ENCODE measurements at places on chromosomes 4 and X.

DNA sequence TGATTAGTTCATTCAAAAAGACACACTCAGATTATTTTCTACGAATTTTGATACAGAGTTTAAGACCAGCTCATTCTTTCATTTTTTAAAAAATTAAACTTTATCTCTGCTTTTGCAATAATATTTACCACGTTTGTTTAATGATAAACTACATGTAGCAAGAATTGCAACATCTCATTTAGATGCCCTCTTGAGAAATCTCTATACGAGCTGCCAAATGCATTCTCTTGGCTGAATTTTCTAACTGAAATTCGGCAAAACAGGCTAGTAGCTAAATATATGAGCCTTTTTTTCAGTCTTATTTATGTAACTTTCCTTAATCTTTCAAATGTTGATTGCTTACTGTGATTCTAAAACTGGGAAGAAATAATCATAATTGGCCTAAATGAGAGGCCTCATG lies 2.1 kb upstream of the GC start:
- DNase-seq: no peak

DNA sequence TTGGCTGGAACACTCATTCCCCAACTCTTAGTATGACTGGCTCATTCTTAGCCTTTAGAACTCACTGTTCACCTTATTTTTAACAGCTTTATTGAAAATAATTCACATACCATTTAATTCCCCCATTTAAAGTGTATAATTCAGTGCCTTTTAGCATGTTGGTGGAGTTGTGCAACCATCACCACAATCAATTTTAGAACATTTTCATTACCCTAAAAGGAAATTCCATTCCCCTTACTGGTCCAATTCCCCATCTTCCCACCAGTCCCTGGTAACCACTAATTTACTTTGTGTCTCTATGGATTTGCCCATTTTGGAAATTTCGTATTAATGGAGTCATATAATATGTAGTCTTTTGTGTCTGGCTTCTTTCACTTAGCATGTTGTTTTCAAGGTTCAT lies 19.7 kb downstream of the NHSL2 start:
- DNase-seq: no peak

DNA sequence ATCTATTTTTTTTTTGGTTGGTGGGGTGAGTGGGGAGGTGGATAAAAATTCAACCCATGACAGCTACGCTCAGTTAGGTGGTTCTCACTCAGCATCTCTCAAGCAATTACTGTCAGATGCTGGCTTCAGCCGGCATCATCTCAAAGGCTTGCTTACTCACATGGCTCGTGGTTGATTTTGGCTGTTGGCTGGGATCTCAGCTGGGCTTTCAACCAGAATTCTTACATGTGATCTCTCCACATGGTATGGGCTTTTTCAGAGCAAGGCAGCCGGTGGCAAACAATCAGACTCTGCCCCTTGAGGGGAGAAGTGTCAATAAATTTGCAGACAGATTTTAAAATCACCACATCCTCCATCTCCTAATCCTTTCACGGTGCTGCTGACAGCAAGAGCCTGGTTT lies 47.2 kb downstream of the SLC34A2 start:
- DNase-seq: peak; percentile 14

DNA sequence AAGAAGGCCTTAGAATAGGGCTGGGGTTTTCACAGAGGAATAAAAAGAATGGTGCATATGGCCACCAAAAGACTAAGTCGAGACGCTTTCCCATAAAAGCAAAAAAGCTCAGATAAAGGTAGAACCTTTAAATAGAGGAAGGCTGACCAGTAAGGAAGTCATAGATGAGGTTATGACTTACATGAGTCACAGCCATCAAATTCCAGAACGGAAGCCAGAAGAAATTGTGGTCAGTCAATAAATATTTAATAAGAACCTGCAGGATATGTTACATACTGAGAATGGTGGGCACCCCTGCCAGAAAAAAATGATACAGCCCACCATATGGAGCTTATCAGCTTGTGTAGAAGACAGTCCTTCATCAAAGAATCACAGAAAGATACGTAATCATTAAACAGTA lies 120.1 kb downstream of the MANBA start:
- DNase-seq: no peak

GRCh38 chrX:40144576-40144975 lies 46.8 kb upstream of the BCOR start:
- DNase-seq: no peak

GRCh38 chr4:62003695-62004094 lies 803.6 kb downstream of the ADGRL3 start:
- DNase-seq: no peak

DNA sequence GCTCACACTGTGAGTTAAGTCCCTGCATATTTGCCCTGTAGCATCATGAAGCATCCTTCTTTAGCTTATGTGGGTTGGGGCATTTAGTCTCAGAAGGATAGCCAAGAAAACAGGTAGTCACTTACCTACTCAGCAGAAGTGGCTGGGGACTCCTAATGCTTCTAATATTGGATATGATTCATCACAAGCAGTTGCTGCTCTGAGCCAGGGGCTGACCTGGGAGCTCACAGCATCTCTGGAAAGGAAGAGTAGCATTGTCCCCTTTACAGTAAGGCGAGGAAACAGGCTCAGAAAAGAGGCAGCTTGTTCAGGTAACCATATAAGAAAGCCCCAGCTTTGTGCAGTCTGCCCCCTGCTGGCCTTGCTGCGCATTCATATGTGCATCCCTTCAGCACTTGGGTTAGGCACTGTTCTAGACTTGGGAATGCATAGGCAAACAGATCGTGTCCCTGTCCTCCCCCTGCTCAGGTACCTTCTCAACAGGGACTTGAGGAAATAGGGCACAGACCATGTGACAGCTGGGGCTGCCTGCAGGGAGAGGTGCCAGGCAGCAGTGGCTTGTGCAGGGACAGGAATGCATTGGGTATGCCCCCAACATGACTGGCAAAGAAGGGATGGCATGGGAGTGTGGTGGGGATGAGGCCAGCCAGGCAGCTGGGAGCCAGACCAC lies 35.7 kb upstream of the TBC1D14 start:
- peak; percentile 79 for DNase-seq

DNA sequence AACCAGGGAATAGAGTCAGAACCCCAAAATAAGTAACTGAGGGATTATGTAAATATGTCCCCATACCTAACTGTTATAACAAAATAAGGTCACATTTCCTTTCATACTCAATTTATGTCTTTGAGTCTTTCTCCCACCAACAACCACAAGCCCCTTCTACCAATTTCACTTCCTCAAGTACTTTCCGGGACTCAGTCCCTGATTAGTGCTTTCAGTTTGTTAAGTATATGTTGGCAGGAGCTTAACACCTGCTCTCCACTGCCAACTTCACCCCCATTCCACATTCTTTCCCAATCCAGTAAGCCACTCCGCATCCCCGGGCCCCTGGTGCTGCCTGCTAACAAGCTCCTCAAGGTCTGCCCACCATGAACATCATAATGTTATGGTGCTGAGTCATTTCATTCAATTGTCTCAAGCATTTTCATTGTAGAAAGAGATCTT lies 71.3 kb upstream of the SPRY1 start:
- no peak for DNase-seq

DNA sequence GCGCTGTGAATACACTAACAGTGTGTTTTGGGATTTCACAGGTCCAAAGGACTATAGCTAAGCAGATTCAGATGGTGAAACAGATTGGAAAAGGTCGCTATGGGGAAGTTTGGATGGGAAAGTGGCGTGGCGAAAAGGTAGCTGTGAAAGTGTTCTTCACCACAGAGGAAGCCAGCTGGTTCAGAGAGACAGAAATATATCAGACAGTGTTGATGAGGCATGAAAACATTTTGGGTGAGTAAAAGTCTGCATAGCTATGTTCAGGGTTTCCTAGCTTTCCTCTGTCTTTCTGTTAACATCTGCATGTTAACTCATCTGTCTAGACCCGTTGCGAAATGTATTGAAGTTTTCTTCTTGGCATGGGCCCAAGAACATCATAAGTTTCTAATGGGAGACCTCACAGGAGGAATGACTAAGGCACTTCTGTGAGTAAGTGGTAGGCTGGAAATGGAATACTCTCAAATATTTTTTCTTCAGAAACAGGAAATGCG lies 372.1 kb downstream of the BMPR1B start:
- no peak for DNase-seq

DNA sequence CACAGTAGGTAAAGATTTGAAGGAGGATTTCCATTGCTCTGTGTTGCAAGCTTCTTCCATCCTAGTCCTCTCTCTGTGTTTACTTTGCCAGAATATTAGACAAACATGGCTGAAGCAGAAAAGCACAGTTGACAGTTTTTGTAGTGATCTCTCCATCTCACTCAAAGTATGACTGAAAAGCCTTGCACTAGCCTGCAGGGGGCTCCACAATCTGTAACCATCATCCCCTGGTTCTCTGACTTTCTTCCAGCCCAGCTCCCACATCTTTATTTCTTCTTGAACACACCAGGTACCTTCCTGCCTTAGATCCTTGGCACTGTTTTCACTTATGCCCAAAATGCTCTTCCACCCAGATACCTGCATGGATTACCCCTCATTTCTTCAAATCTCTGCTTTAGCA lies 34.1 kb upstream of the HHIP start:
- peak; percentile 41 for DNase-seq

DNA sequence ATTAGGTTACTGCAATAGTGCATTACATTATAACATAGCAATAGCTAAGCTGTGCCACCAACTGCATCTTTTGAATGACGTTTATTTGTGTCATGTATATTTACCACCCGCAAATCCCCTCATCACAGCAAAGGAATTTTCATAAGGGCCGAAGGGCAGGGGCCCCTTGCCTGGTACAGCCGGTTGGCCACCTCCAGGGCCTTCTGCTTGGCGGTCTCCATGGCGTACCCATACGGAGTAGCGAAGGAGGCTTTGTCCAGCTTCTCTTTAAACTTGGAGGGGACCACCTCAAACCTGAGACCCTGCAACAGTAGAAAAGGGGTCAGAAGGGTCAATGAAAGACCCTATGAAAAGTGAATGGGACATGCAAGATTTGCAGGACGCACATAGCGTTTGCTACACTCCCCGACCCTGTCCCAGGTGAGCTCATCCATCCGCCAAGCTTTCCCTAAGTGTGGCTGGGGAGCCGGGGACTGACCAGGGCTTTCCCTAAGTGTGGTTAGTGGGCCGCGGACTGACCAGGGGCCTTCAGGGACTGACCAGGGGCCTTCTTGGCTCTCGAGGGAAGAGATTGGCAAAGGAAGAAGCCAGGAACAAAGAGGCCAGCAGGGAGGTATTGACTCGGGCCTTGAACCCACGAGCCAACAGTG lies 10.6 kb downstream of the ASMTL start:
- no peak for DNase-seq

GRCh38 chr4:98446499-98447375 lies 185.6 kb downstream of the RAP1GDS1 start:
- no peak for DNase-seq

DNA sequence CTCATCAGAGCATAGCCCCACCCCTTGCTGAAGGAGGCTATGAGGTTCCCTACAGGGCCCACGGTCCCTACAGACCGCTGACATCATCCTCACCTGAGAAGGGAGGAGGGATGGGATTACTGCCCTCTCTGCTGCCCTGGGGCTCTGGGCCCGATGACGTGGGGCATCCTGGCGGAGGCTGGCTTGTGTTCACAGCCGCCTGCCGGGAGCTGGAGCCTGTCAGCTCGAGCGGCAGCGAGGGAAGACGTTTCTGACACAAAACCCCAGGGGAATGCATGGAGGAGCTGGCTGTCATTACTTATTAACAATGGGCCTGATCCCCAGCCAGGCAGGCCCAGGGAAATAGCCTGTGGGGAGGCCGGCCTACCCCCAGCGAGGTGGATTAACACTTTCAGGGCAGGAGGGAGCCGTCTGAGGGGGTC lies 106.6 kb upstream of the ATP6AP2 start:
- DNase-seq: no peak

DNA sequence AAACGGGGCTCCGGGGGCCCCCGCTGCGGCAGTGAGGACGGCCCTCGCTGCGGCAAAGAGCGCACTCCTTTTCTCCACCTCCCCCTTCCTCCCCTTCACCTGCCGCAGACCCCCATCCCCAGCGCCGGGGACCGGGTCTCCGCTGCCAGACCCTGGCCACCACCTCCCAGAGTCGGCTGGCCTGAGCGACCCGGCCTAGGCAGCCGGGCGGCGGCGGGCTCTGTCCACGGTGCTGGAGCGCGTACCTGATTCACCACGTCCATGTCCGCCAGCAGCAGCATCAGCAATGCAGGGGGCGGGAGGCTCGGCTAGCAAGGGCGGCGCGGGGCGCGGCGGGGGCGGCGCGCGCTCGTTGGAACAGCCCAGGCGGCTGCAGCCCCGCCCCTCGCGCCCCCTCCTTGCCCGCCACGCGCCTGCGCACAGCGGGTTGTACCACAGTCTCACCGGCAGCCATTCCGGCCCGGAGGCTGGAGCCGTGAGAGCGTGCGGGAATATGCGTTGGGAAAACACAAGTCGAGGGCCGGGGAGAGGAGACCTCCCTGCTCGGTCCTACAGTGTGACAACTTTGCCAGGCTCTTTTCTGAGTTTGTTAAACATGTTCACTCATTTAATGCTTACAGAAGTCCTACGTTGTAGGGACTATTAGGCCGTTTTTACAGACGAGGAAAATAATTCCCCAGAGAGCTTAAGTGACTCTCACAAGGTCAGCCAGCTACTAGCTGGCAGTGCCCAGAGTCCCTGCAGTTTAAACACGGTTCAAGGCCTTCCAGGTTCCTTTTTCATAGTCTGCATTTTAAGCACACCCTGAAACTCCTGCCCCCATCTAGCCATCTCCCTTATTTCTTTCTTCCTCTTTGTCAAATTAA lies at the start of gene SYP:
SYP (minus strand) TSS at position 288 of the 866 bp plus-strand sequence; CDS start at position 281, 7 bp downstream.
- peak; percentile 85 for DNase-seq

GRCh38 chrX:13638826-13639225 lies 14.1 kb upstream of the TCEANC start:
- no peak for DNase-seq

GRCh38 chr4:159543831-159544230 lies 441.0 kb downstream of the RAPGEF2 start:
- DNase-seq: no peak

DNA sequence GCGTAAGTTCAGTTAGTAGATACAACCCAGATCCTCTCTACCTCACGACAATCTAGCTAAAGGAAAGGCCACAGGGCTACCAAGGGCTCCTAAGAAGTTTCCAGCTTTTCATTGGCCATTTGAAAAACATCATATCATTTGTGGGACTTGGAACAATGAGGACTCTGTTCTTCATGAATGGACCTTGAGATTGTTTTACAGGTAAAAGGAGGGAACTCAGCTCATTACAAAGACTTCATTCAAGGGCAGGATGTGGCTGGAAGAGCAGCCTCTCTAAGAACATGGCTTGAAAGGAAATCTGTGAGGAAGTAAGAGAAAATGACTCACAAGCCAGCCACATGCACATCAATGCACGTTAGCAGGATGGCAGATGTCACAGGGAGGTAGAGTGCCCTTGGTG lies 105.9 kb upstream of the SLC7A11 start:
- no peak for DNase-seq

DNA sequence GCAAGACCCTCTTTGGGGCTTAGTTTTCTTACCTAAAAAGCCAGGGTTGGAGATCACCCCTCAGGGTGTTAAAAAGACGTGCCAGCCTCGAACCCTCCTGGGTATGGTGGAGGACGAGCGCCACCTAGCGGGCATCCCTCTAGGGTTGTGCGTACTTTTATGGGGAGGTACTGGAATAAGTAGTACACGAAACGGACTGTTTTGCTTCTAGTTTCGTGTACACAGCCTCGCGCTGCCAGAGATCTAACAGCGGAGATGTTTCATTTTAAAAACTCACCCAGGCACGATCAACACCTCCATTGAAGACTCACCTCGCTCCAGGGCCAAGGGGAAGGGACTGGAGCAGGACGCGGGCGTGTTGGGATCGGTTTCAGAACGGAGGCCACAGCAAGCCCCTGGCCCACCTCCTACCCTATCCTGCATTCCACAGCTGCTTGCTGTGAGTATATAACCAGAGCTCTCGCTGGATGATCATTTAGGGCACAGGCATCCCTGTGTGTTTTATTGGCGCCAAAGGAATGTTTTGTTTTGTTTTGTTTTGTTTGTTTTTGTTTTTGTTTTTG lies 4.8 kb upstream of the NKX3-2 start:
- DNase-seq: peak; percentile 73
